GF-D8 (cell line): ENCODE measurements at places on chromosomes 3 and 15.
A peak's percentile ranks its signal among the peaks of the same experiment; 100 is the strongest.

DNA sequence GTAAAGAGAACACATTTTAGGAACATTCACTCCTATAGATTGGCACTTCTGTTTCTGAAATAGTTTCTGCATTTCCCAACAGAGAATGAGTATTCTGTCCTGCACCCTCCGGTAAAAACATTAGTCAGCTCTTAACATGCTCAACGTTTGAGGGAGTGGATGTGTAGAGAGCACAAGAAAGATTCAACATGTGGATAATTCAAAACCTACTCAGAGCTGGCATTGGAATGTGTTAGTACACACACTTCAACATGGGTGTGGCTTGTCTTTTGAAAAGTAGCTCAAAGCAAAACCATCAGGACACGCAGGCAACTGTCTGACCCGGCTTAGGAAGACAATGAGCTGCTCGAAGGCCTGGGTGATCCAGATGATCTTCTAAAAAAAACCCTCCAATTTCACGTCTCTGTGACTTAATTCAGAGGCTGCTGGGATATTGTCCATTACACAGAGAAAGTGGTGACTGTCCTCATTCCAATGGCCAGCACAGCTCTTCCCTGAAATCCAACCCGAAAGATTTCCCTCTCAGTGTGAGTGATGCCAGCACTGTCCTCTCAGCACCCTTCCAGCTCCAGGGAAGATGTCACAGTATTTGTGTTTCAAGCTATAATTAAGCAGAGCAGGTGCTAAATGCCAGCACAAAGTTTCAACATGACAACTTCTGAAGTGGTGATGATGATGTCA, 18.1 kb downstream of the FBN1 start:
- no peak for DNase-seq

- no peak for DNase-seq
Observed at GRCh38 chr3:10766049-10766705, 49.9 kb upstream of the SLC6A11 start.

DNA sequence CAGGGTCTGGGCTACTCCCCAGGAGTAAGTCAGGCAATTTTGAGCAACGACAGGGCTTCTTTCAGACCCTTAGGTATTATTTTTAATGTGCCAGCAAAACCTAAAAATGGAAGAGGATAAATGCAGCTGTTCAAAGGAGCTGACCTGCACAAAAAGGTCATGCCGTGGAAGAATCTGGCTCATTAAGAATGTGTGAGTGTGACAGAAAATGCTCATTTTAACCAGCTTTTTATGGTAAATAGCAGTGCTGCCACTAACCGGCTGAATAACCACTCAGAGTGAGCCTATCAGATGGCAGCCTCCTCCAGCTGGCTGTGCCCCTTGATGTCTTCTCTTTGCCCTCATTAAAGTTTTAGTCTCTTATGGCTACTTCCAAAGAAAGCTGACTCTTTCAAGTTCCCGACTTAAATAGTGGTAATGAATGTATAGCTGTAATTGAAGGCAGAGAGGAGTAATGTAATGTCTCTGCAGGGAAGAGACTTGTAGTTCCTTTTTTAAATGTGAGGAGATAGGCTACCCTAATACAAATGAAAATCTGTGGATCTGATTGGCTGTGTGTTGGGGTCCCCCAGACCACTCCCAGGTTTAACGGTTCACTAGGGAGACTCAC, 9.5 kb upstream of the FSTL1 start:
- DNase-seq = no peak

GRCh38 chr15:28987337-28987736, 101.6 kb downstream of the APBA2 start:
- DNase-seq = no peak

DNA sequence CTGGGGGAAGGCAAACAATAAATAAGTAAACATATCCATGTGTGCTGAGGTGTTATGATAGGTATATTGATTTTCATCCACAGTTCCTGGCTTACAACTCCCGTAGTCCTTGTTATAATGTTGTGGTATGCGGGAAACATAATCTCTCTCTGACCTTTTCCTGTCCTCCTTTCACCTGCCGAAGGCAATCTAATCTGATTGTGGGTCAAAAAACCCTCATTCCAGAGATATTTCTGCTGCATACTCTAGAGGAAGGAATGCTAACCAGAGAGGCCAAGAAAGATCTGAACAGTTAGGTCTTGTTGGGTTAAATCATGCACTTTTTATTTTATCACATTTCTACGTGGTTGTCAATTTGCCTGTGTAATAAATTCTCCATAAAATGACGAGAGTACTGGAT, 383.6 kb upstream of the SEMA6D start:
- no peak for DNase-seq

DNA sequence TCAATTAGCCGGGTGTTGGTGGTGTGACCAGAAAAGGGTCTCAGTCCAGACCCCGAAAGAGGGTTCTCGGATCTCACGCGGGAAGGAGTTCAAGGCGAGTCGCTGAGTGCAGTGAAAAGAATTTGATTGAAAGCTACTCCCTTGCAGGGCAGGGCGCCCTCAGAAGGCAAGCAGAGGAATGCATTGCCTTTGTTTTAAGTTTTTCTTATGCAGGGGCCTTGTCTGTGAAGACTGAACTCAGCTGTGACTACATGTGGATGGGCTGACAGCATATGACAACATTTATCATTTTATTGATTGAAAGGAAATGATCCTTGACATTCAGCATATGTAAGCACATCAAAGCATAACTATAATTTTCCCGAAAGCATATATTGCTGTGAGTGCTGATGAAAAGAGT, 11.8 kb downstream of the CPN2 start:
- DNase-seq = no peak

GRCh38 chr3:10387881-10388609, 67.1 kb upstream of the SEC13 start:
- DNase-seq = no peak

GRCh38 chr3:114451561-114452018, 157.8 kb downstream of the TIGIT start:
- DNase-seq = no peak

- no peak for DNase-seq
Observed at GRCh38 chr3:30302027-30302426, 304.4 kb upstream of the TGFBR2 start.

GRCh38 chr15:68997050-68997449, 17.4 kb upstream of the NOX5 start:
- no peak for DNase-seq

DNA sequence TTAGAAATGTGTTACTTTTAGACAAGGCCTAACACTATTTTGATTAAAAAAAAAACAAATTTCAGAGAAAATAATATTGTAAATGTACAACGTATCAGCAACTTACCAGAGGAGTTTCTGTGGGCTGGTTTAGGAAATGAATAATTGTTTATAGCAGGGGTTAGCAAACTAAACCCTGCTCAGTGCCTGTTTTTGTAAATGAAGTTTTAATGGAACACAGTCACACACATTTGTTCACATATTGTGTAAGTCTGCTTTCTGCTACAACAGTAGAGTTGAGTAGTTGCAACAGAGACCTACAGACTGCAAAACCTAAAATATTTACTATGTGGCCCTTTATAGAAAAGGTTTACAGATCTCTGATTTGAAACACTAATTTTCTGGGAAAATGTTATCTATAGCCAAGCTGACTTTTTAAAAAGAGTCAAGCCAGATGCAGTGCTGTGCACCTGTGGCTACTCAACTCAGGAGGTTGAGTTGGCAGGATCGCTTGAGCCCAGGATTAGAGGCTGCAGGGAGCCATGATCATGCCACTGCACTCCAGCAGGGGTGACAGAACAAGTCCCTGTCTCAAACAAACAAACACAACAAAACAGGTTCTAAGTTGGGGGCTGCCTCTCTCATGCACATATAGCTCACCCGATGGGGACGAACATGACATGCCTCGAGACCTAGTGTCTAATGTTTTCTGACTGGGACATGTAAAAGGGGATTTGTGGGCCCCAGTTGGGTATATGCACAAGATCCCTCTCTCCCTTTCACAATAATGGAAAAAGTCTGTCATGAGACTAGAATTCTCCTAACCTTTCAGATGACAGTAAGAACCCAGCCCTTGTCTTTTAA, 182.5 kb downstream of the TNIK start:
- DNase-seq = no peak

- DNase-seq = peak; percentile 16
Observed at GRCh38 chr15:58472821-58473581, 41.2 kb downstream of the LIPC start.

- peak; percentile 10 for DNase-seq
Observed at GRCh38 chr3:46129588-46130272, 78.4 kb downstream of the CCR1 start.

DNA sequence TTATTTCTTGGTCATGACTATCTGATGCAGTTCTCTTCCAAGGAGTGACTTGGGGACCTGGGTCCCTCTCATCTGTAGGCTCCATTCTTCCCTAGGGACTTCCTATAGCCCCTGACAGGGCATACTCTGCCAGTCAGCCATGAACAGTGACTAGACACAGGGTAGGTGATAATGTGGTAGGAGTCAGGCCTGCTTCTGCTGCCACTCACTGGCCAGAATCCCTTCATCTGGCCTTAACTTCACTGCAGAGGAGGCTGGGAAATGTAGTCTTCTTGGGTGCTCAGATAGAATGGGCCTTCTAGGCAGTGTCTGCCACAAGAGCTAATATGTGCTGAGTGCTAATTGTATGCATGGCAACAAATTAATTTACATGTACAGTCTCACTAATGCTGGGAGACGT, 84.5 kb downstream of the CACNA2D3 start:
- no peak for DNase-seq

- DNase-seq = no peak
Observed at GRCh38 chr3:122516846-122517360, 2.2 kb upstream of the KPNA1 start.

DNA sequence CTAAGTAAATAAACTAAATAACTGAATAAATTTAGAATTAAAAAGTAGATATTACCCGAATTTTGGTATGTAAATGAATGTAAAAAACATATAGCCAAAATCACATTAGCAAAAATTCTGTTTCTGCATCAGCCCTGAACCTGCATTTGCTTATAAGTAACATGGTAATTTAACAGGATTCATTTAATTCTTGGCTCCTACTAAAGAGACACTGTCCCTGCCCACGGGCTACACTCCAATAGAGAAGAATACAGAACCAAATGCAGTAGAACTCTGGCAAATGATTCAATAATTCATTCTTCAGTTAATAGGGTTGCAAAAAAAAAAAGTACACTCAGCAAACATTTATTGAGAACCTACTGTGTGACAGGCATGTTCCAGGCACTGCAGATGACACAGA, 20.8 kb upstream of the CNBP start:
- DNase-seq = no peak

DNA sequence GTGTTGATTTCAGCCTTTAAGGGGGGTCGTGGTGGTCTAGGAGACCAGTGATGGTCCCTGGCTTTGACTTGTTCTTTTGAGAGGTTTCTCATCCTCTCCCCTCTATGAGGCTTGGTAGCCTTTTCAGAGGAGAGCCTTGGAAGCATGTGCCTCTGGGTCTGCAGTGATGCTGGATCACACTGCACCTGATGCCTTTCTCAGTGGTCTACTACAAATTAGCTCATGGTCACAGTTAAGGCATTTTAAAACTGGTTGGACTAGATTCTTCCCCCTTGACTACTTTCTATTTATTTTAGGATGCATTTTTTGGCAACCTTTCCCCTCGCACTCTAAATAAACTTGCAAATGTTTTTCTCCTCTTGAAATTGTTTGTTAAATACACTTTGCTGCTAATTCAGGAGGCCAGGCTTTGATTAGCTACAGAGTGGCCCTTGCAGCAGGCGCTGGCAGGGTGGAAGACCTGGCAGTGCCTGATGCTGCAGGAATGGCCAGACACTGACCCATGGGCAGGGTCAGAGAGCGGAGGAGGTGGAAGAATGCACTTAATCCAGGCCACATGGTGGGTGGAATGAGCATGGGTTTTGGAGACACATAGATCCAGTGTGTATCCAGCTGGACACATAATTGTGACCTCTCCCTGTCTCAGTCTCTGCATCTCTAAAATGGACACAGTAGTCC, 318.8 kb upstream of the CTDSPL start:
- DNase-seq = no peak

- no peak for DNase-seq
Observed at GRCh38 chr3:78822726-78823125, 945.1 kb downstream of the ROBO1 start.

- DNase-seq = no peak
Observed at GRCh38 chr3:12963231-12963896, 109.9 kb downstream of the IQSEC1 start.

DNA sequence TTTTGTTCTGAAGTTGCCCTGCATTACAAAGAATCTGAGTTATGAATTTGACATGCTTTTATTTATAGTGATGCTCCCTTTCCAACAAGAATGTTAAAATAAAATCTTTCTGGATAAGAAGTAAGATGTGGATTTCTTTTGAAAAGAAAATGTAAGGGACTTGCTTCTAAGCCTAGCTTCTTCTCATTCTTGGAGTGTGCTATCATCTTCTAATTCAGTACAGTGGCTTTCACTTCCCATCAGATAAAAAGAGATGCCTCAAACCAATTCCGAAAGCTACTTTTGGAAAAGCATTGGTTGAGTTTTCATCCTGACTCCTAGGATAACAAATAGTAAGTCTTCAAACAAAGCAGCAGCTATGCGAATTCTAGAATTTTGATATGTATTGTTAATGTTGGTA, 197.0 kb upstream of the ZPLD1 start:
- no peak for DNase-seq

DNA sequence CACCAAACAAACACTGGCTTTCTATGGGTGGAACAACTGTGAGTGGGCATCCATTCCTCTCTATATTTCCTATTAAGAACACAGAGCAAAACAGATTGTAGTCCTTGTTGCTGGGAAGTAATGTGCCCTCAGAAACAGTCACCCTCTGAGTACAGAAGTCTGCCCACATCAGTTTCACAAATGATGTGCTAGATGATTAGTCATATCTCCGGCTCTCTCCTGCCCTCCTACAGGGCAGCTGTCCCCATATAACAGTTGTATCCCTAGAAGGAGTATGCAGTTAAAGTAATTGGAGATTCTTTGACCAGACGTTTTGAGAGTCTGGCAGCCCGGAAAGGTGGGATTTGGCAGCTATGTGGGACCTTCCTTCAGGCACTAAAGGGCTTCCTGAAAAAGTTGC, 159.9 kb downstream of the APBA2 start:
- no peak for DNase-seq

- no peak for DNase-seq
Observed at GRCh38 chr15:52095597-52096262, 16.8 kb downstream of the BCL2L10 start.

GRCh38 chr3:184496933-184497332, 64.7 kb upstream of the EPHB3 start:
- no peak for DNase-seq

GRCh38 chr3:104291437-104291851, 1075.3 kb upstream of the ALCAM start:
- DNase-seq = no peak

DNA sequence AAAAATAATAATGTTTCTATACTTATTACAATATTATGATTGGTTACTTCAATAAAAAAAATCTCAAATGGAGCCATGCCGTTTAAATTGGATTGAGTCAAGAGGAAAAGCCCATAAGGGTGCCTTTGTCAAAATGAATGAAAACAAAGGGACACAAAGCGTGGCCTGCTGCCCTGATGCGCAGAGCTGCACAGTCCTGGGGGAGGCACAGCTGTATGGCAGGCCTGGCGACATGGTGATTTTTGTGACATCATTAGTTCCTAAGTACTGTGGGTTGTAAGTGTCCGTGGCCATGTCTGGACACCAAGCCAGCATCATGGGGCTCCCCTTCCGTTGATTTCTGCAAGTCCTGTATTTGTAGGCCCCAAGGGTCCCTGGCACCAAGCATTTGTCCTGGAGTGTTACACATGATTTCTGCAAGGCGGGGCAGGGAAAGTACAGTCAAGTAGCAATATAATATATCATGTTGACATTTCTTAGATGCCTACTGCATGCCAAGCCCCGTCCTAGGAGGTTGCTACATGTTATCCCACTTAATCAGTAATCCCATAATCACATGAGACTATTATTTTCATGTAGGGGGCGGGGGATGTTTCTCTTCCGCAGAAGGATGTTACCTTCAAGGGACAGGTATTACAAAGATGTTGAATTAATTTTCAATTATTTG, 59.7 kb downstream of the GHSR start:
- DNase-seq = no peak
